ENCODE measurements at places on chromosomes 13 and 19.

- no peak for DNase-seq
These were observed 158.0 kb upstream of the MIR17HG start for GRCh38 chr13:91189506-91189905.

DNA sequence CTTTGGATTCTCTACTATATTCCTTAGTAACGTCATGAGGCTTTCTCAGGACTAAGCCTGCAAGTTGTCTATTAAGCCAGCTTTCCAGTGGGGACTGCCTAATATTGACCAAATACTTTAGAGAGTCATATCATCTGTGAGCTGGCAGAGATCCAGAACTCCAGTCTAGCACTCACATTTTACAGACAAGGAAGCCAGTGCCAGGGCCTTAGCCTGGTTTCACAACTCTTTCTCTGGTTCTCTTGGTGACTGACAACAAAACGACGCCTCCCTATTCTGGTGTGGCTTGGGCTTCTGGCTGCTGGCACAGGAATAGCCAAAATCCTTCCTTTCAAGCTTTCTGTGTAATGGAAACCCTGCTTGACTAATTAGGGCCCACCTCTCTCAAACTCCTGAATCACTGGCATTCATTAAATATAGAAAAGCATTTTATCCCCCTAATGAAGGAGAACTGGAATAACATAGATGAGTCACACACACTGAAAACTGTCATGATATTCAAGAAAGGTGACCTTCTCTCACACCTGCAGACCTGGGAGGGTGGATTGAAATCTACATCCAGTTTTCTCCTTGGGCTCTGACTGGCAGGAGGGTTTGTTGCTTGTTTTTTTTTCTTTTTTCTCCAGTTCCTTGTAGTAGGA, 75.2 kb upstream of the UBL3 start:
- DNase-seq: no peak

- no peak for DNase-seq
These were observed 2.3 kb upstream of the NBEA start for GRCh38 chr13:34939771-34940170.

- no peak for DNase-seq
These were observed 2.1 kb upstream of the CPB2 start for GRCh38 chr13:46106839-46107371.

DNA sequence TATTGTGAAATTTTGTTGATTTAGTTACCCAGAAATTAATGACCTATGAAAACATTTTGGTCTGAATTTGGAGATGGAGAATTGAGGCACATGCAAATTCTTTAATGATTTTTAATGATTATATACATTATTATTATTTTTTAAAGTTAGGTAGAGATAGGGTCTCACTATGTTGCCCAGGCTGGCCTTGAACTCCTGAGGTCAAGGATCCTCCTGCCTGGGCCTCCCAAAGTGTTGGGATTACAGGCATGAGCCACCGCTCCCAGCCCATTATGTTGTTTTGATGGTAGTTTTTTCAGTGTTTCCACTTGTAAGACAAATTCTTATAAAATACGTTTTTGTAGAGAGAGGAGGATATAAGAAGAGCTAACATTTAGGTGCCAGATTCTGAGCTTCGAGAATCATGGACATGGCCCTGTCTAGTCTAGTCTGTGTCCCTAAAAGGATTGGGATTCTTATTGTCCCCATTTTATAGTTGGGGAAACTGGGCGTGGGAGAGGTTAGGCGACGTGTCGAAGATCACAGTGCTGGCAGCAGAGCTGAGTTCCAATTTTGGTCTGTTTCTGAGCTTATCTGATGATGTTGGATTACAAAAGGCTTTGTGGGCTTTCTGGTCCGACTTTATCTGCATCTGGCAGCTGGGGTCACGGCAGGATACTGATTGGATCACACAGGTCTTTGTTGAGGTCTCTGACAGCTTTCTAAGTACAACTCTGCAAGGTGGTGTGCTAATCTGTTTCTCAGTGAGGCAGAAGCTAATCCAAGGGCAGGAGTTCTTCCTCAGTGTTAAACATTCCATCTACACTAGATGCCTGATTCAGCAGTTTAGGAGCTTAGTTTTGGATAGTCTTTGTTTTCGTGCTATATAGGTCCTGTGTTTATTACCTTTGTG, 7.5 kb upstream of the WDR88 start:
- DNase-seq: no peak

DNA sequence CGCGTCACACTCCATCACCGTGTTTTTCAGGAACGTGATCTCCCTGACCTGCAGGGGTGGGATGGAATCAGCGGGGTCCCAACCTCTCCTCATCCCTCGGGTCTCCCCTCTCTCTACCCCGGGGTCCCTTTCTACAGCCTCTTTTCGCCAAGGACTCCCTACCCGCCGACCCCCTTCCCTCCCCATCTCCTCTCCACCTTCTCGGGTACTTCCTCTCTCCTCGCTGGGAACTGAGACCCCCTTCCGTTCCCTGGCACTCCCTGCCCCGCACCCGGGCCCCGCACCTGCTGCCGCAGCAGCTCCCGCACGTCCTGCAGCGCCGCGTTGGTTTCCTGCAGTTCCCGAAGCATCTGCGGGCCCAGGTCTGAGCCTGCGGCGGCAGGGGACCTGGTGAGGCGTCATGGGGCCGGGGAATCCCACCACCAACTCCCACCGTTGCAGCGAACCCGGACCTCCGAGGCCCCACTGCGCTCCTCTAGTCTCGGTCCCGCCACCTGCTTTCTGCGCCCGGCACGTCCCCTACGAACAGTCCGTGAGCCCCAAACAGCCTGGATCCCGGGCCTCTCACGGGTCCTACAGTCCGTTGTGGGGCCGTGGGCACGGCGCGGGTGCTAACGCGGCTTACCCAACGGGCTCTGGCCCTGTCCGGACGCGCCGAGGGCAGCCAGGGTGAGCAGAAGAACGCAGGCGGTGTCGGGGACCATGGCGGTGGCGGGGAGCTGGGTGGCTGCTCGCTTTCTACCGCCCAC, at the start of gene COMP:
COMP (minus strand) TSS at position 740 of the 749 bp plus-strand sequence; CDS start at position 704, 36 bp downstream.
- no peak for DNase-seq

DNA sequence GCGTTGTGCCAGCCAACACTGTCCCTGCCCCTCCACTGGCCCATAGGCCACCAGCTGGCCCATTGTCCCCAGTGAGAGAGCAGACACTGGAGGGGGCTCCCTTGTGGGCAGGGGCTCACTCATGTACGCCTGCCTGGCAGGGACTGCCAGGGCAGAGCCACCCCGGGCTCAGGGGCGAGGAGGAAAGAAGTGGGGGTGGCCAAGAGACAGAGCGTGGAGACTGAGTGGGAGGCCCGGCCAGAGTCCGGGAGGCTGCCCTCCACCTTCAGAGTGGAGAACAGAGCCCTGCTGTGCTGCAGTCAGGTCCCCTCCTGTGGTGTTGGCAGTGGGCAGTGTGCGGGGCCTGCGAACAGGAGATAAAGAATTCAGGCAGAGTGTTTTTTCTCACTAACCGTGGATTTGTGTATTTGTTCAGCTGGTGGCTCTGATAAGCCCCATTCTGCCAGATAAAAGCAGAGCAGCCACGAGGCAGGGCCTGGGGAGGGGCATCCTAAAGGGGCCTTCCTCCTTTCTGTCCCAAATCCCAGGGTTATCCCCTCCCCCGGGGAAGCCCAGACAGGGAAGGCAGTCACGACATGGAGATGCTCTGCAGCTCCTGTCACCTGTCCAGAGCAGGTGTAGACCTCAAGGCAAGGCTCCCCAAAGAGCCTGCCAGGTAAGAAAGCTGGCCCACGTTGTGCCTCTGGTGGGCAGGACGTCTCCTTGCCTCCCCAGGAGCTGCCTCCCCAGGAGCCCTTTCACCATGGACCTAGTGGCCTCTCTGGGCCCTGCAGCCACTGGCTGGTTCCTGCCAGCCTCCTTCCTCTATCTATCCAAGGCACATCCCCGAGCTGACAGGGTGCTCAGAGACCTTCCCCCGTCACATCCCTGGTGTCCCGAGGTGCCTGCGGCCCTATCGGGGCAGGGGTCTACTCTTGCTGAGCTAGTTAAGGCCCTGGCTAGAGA, 33.0 kb downstream of the LYL1 start:
- no peak for DNase-seq

DNA sequence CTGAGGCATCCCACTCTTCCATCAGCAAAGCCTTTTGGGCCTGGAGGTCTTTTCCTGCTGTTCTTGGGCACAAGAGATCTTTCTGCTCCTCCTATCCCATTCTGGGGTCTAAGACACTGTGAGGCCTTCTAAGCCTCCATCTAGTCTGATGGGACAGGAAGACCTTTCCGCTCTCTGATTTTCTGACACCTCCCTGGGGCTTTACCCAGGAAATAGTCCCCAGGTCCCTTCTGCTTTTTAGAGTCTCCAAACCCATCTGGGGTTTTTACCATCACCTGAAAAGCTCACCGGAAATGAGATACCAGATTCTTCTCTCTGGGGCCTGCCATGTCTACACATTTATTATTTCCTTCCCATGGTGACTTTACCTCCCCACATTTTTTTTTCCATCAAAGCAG, 21.1 kb downstream of the CLEC17A start:
- DNase-seq: no peak

DNA sequence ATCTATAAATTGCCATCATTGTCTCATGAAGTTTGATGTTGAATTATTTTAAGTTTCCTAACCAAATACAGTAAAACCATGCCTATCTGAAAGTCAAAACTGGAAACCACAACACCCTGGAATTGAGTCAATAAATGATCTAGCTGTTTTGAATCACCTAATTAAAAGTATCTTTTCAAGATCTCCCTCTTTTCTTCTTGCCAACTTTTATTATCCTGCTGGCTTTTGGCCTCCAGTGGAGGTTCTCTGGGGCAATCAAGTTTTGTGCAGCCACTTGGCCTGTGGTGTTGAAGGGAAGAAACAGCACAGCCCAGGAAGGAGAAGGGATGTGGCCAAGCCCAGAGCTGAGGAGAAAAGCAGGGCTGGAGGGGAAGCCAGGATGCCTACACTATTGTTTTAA, 255.4 kb downstream of the COG6 start:
- no peak for DNase-seq

GRCh38 chr13:102136735-102137296, 265.0 kb downstream of the FGF14 start:
- DNase-seq: no peak

DNA sequence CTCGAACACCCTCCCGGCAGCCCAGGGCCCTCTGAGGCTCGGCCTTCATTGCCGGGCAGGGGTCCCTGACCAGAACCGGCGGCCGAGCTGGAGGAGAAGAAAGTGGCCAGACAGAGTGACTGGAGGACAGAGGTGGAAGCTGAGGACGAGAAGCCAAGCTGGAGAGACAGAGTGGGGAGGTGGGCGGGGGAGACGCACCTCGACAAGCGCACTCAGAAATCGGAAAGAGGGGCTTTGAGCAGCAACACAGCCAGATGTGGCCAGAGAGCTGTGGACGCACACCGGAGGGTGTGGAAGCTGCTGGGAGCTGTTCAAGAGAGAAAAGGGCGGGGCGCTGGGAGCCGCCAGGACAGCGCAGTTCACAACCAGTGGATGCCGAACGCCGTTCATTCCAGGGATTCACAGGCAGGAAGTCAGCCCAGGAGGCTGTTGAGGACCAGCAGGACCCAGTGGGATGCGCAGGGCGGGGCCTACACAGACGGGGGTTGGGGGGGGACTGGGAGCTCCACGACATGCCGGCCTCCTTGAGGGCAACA, 28.2 kb upstream of the C13orf46 start:
- DNase-seq: no peak

DNA sequence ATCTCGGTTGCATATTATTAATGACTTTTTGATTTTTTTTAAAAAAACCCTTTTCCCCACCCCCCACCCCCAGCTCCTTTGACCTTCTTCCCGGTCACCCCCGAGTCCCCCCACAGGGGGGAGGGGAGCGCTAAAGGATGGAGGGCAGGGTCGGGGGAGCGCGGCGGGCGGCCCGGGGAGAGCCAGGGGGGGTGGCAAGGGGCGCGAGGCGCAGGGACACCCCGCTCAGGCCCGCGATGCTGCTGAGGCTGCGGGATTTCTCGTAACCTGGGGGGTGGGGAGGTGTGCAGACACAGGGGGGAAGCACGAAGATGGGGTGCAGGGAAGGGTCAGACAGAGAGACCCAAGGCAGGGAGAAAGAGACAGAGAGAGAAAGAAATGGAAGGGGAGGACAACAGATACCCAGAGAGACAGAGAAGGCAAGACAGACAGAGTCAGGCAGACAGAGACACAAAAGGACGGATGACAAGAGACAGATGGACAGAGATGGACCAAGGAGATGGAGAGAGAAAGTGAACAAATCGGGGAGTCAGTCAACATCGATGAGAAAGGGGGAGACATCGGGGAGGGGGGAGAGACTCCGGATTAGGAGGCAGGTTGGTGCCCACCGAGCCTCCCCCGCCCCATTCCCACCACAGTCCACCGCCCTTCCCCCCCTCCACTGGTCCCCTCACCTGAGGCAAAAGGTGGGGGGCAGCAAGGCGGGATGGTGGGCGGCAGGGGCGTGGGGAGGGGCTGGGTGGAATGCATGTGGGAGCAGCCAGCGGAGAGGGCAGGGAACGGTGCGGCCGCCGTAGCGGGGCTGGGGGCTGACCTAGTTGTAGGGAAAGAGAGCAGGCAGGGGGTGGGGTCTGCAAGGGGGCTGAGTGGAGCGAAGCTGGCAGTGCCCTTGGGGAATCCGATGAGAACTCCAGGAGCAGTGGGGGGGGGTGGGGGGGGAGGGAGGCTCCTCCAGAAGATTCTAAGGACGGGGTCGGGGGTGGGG, 14.2 kb downstream of the KCNC3 start:
- DNase-seq: no peak

DNA sequence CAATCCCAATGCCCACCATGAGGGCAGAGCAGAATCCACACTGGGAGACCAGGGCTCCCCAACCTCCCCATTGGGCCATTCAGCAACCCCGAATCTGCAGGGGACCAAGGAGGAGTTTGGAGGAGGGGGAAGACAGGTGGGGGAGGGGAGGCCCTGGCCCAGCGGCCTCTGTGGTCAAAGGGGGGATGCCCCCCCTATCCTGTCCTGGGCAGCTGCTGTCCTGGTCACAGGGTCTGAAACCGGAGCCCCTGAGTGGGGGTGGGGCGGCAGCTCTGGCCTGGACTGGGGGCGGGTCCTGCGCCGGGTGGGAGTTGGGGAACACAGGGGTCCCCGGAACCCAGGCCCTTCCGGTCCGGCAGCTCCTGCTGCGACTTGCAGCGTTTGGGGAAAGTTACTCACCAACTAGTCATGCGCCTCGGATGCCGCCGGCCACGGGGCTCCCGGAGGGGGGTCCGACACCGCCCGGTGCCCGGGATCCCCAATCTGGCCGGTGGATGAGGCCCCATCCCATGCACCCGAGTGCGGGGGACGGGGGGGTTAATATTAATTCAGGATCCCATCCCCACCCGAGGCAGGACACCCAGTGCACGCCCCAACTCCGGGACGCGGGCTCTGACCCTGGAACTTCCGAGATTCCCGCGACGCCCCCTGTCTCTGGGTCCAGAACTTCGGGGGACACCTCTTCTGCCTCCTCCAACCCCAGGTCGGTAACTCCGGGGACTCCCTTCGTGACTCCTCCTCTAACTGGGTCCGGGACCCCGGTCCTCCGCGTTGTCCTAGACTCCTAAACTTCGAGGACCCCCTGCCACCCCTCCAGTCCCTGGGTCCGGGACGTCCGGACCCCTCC, 872 bp downstream of the HOMER3 start:
- no peak for DNase-seq

Data from activated CD4-positive, alpha-beta T cell treated with anti-CD3 and anti-CD28 coated beads for 48 hours (primary cell).